ENCODE measurements at places on chromosomes 4 and X.

DNA sequence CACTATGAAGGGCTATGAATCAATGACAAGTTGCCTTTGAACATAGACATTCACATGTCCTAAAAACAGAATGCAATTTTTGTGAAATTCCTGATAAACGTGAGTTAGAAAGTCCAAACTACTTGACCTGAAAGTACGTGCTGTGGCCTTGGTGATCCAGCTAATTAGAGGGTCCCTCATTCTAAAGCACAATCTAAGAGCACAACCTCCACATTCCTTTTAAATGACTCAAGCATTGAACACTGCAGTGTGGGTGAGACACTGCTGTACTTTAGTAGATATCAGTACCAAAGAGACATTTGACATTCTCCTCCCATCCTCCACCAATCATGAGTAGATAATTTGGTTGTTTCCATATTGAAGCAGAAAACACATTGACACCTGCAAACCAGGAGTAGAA, 73.5 kb downstream of the FAM47B start:
- no peak for DNase-seq

DNA sequence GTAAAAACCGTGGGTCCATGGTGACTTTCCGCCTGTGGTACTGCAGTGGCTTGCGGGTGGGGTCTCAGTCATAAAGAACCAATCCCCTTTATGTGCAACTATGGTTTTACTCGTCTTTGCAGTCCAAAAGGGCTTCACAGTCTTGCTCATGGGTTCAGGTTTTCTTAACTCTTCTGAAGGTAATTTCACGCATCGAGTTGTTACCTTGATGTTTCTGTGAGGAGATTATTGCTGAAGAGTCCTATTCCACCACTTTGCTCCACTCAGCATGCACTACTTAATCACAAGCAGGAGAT, 41.5 kb downstream of the F8 start:
- DNase-seq: no peak

DNA sequence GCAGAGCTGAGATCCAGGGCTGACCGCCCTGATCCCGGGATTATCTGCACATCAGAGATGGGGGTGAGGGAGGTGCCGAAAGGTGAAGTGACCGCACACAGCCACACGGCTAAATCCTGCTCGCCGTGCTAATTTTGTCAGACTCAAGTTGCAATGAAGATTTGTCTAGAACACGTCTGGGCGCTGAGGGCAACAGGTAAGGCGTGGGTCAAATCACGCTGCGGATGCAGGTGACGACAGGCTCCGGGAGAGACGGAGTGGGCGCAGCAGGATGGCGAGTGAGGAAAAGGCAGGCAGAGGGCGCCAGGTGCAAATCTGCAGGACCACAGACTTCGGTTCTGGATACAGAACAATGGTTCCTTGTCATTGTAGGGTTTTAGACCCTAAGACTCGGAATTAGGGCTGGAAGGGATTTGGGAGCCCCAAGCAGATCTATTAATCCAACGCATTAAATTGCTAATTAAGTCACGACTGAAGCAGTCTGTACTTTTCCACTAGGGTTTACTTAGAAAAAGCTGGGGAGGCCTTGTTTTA, 1.9 kb upstream of the TBC1D14 start:
- no peak for DNase-seq

DNA sequence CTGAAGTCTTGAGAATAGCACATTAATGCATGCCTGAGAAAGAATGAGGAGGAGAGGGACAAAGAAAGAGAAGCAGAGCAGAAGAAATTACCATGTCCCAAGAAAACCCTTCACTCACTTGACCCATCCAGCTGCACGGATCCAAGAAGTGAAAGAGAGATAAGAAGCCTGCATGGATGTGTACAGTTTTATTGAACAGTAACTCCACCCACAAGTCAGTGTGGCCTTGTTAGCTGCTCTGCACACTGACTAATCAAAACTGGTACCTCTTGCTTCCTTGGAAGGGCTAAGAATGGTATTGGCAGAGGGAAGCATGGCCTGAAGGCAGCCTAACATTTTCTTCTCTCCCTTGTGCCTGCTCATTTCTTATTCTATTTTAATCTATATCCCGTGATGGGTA, 163.9 kb downstream of the SLC7A11 start:
- no peak for DNase-seq

DNA sequence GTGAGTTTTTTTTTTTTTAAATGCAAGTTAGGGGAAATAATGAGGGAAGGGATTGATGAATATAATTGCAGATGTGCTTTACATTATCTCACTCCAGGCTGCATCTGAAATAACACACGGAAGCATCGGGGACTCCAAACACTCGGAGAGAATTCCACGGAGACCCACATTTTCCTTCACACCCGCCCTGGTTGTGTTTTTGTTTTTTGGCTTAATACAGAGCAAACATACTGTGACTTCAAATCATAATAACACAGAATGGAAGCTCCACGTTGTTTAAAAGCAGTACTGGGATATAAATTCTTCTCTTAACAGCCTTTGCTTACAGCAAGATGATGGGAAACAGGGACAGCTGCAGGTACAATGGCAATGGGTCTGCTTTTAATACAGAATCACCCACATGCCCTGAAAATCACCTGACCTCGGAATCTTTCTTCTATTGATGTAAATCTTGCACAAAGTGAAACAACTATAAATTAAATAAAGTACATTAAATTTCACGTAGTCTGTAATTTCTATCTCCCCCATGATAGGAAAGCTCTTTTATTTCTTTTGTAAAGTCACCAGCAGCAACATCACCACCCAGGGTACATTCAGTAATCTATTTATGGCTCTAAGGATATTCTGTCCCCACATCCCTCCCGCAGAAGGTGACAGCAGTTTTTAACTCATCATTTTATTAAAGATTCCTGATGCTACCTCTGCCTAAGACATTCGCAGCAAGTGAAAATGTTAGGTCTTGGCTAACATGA, 119.3 kb downstream of the ZNF827 start:
- no peak for DNase-seq

GRCh38 chr4:174012135-174012885, 271.2 kb downstream of the FBXO8 start:
- peak; percentile 50 for DNase-seq

DNA sequence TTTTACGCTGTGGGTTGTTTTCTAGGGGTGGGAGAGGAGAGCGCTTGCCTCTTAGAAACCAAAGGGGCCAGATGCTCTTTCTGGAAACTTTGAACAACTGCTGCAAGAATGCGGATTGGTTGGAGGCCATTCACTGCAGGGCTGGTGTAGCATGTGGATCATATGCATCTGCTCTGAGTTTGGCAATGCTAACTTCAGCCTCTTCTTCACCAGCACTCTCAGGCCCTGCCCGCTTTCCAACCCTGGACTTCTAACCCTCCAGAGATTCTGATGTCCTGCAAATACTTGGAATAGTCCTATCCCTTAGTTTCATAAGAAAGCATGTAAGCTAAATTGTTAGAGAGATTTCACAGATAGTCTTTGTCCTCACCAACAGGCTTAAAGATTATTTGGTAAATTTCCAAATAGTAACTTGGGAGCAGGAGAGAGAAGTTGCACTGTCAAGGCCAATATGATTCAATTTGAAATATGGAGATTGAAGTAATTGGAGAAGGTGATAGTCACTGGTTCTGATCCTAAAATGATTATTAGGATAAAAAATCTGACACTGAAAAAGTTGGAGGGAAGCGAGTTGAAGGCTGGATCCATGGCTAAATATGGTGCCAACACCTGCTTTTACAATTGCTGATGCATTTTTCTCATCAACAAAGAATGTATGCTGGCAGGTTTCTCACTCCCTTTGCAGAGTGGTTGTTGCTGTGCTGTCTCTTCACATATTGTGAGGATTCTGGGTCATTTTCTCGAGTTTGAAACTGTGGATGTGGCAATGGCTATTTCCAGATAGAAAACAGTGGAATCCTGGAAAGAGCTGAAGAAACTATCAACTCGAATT, 210.4 kb downstream of the PTTG2 start:
- DNase-seq: no peak

GRCh38 chr4:73741031-73741749, 821 bp downstream of the CXCL8 start:
- no peak for DNase-seq

GRCh38 chr4:3422808-3423297, 18.9 kb upstream of the HGFAC start:
- DNase-seq: no peak

DNA sequence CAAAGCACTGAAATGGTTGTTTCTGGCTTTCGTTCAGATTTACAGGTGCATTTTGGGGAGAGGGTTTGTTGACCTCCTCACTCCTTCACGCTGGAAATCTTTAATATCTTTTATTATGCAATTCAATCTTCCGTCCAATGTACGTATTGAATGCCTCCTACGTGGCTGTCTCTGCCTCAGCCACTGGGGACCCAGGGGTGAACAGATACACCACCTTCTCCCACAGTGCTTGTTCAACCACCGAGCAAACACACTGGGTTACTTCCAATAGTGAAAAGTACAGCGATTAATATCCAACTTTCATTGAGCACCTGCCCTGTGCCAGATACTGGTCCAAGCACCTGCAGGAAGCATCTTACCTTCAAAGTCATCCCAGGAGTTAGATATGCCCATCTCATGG, 52.1 kb downstream of the NYX start:
- DNase-seq: no peak

GRCh38 chrX:31036895-31037294, 34.9 kb downstream of the FTHL17 start:
- DNase-seq: peak; percentile 66

- no peak for DNase-seq
Observed at GRCh38 chr4:182547435-182547834, 304.2 kb downstream of the TENM3 start.

DNA sequence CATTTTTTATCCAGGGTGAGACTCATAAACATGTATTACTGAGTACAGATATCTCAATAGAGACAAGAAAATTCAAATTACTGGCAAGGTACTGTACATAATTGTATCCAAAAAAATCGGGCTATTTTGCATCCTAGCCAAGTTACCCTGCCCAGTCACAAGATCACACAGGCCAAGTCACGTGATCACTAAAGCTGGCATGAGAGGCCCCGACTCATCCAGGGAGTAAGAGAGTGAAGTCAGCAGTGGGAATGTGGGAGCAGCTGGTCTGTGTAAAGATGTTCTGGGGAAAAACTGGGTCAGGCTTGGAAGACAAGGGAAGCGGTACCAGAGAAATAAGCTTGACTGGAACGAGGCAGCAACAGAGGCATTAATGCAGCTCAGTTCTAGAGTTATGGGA, 119.3 kb upstream of the STS start:
- DNase-seq: no peak

DNA sequence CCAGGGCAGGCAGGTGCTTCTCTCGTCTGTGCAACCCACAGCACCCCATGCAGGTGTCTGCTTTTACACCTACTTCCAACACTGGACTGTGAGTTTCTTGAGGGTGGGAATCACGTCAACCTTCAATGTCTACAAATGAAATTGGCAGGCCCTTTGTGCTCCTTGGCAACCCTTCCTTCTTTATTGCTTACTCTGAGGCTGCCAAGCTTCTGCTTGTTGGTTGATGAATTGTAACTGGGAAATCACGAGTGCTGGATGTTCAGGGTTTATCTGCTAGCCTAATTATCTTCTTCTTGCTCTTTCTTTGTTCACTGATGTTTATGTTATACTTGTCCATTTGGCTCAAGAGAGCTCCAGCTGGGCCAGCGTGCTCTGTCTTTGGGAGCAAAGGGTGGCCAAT, 2.5 kb upstream of the DGAT2L6 start:
- no peak for DNase-seq

DNA sequence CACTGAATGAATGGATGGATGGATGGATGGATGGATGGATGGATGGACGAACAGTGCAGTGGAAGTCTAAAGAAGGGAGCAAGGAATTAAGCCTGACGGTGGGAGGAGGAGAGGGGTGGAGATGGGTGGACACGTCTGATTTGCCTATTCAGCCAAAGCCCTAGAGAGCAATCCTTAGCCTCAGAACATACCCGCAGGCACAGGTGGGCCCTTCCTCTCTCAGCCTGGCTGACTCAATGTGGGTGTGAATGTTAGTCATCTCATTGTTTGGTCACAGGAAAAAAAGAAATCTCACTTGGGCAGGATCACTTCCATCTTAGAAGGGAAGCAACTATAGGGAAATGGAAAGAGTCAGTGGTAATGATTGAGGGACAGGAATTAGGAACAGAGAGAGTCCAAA, 165.9 kb downstream of the PJA1 start:
- no peak for DNase-seq

GRCh38 chr4:57075367-57075766, 34.8 kb downstream of the IGFBP7 start:
- DNase-seq: peak; percentile 45

DNA sequence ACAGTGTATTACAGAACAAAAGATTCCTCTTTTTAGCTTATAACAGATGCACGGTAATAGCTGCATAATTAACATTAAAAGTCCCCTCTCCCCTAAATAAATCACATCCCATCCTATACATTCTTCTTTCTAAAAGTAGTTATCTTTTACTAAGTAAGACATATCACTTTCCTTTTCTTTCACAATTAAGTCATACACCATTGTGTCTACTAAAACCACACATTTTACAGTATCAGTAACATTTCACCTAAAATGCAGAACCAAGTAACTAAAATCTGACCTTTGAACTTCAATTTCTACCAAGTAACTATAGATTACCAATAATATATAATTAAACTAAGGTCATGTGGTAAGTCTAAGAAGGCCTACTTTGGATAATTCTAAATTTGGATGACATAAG, 14.2 kb downstream of the DHX15 start:
- no peak for DNase-seq

DNA sequence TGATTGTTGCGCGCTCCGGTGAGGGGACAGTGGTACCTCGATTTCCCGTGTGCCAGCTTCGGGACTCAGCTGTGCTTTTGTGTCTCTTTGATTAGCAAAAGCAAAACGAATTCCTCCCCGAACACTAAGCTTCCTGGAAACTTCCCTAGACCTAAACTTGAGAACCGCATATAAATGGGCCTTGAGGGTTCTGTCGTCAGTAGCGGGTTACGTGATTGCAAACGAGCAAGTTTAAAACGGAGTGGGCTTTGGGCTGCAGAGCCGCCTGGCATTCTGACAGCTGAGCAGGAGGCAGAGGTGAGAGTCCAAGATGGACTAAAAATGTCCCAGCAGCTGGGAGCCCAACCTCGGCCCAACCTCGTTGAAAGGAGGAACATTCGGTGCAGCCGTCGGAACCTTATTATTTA, 1.2 kb upstream of the TAPT1 start:
- no peak for DNase-seq

DNA sequence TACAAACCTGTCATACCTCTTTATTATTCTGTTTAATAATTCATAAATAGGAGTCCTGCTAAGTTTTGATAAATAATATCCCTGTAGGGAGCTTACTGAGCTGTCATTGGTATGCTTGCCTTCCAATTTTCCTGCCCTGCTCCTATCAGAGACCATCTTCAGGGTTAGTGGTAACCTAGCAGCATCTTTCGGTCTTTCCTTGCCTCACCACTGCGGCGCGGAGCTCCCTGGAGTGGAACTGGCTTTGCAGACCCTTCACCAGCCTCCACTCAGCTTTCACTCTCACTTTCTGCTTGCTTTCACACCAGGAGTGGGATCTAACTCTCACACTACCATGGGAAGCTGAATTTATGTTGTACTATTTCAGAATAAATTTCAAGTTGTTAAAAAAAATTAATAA, 481.7 kb upstream of the ATOH1 start:
- no peak for DNase-seq

Measured in COLO829 (cell line).